ENCODE measurements at places on chromosomes 3 and 15. TPM values are rescaled to one million over a fixed set of nuclear protein-coding genes. Genes with fewer than 3 reads are reported as not detected.

The ENTPD3 gene
- polyA plus RNA-seq = 4.2 TPM

The SGO1 gene
- polyA plus RNA-seq = 2.2 TPM

DNA sequence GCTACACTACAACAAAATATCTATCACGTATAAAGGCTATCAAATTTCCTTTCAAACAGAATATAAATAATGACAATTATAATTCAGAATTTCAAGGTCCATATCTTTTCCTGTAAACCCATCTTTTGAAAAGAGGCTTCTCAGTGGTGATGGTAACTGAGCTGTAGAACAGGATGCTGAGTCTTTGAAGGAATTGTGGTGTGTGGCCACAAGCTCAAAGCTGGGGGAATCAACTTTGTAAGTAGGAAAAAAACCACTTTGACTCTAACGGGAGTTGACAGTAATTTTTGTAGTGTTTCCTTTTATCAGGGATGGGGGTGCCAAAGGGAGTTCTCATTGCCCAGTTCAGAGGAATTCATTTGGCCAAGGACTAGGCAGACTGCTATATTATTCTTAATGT, 13.3 kb upstream of the ZCWPW2 start:
- no peak for DNase-seq

DNA sequence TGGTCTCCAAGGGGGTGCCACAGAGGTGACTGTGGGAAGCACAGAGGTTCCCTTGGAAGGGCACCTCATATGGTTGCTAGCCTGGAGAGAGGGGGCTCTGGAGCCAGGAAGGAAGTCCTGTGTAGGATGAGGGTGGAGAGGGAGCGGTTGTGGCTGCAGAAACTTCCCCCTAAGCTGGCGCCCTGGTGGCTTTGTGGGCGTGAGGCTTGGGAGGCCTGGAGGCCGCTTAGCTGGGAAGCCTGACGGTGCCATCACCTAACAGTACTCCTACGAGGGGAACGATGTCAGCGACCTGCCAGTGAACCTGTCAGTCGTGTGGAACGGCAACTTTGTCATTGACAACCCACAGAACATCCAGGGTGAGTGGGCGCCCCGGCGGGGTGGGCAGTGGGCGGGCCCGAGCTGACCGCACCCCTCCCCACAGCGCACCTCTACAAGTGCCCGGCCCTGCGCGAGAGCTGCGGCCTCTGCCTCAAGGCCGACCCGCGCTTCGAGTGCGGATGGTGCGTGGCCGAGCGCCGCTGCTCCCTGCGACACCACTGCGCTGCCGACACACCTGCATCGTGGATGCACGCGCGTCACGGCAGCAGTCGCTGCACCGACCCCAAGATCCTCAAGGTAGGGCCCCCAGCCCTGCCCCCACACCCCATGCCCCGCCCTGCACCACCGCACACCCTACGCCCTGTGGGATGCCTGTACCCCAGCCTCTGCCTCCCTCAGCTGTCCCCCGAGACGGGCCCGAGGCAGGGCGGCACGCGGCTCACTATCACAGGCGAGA, 31.0 kb downstream of the PLXNA1 start:
- DNase-seq = no peak

DNA sequence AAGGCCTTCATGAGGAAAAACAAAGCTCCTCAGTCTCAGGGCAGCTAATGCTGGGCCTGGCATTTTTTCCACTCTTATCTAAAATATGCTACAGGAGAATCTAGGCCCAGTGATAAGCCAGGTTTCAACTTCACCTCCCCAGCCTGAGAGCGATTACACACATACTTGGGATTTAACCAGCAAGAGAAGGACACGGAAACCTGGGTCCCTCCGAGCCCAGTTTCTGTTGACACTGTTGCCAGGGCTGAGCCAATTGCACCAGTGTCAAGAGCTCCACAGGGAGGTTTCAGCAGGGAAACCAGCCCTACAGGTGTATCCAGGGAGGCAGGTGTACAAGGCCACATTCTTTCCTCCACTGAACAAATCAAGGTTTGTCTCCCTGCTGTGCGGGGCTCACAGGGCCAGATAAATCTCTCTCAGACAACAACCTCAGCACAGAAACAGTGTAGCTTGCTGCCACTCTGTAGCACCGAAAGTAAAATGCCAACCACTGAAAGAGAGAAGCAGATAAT, 85.4 kb downstream of the MAGI1 start:
- peak; percentile 96 for DNase-seq

The SENP2 gene
- 10.7 TPM for polyA plus RNA-seq

The CXCR6 gene
- 1.7 TPM for polyA plus RNA-seq

The HEMK1 gene
- 30.1 TPM for polyA plus RNA-seq

- no peak for DNase-seq
These were observed 496.1 kb downstream of the FOXP1 start for GRCh38 chr3:71087143-71088018.

The ZNF619 gene
- 5.9 TPM for polyA plus RNA-seq

The C3orf85 gene
- 131 TPM for polyA plus RNA-seq

DNA sequence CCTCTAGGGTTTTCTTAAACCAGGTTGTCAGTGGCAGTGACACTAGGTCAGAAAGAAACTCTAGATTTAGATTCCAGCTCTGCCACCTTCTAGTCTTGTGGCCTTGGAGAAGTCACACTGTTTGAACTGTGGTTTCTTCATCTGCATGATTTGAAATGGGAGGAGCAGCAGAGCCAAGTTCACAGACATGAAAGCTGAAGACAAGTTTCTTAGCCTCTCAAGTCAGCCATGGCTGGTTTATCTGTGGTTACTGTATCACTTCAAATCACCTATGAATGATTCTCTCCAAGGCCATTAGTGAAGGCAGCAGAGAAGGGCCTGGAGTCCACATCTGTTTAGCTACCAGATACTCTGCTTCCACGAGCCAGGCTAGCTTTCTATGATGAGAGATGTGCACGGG, 15.6 kb downstream of the CLEC3B start:
- no peak for DNase-seq

The CGNL1 gene
- 1.1 TPM for polyA plus RNA-seq

DNA sequence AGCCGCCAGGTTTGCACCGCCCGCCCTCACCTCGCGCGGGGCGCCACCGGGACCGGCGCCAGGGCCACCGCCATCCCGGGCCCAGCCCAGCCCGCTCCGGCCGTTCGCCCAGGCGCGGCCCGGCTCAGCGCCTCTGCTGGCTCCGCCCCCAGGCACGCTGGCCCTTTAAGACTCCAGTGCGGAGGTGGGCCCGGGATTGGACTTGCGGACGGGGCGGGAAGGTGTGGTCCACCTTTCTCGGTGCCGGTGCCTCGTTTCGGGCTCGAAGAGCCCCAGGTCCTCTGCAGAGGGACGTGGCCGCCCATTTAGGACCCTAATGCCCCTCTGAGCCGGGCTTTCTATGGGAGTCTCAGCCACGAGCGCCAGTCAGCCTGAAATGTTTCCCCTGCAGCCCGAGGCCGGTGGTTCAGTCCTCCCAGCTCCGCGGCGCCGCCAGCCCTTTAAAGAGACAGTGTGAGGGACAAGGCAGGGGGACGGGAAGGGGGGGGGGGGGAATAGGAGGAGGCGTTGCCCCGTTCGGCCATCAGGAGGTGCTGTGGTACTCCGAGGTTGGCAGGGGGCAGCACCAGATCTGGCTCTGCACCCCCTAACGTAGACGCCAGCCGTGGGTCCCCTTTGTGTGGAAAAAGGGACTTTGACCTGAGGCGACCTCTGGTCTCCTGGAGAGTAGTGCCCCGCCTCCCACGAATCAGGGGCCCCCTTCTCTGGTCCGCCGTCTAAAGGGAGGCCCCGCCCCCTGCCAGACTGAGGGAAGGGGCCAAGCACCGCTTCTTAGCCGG, 1.0 kb downstream of the HYAL2 start:
- DNase-seq = peak; percentile 91

GRCh38 chr15:101307897-101308603, 13.0 kb upstream of the SNRPA1 start:
- DNase-seq = no peak

DNA sequence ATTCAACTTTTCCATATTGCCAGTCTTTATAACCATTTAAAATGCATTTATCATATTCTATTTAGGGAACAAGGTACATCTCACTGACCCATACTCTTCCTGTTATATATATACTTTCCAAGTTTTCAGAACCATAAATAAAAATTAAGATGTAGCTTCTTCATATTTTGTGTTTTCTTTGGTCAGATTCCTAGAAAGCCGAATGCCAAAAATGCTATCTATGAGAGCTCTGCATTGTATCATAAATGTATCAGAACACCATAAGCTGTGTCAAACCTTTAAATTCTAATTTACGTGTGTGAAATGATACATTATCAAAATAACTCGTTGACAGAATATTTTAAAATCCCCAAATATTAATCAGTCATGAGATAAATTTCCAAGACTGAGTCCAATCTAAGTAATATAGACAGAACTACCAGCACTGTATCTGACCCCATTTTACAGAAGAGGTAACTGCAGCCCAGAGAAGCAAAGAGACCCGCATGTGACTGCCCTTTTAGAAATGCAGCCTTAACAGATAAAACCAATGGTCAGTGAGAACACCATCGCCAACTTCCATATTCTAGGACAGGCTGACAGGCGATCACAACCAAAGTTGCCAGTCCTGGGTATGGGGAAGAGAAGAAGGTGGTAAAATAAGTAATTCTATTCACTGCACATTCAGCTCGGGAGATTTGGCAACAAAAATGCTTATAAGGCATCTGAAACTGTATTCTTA, 16.2 kb upstream of the RPS17 start:
- no peak for DNase-seq

DNA sequence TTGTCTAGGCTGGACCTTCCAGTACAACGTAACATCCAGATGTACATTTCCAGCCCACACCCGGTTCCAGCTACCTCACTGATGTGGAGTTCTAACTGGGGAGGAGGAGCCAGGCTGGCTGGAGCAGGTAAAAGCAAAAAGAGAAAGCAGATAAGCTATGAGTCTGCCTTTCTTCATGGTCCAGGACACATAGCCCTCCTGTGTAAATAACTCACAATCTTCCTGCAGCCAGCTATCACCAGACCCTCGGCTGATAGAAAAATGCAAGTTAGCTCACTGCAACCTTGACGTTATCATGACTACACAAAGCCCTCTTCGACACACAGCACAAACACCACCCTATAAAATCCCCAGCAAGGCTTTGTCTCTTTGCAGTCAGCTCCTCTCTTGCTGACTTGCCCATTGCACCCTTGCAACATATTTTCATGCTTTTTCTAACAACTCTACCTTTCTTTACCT, 20.5 kb upstream of the ELP6 start:
- peak; percentile 24 for DNase-seq

GRCh38 chr3:119018690-119019463, 15.8 kb downstream of the IGSF11 start:
- no peak for DNase-seq

The EPHB3 gene
- polyA plus RNA-seq = 15.9 TPM

Measured in small intestine (tissue), 16 donors.